Stimulated activated CD4-positive, alpha-beta T cell treated with anti-CD3 and anti-CD28 coated beads, Interleukin-2, amount 100 ng/mL, for 48 hours (primary cell): ENCODE measurements at places on chromosomes 1 and 21.
A peak's percentile ranks its signal among the peaks of the same experiment; 100 is the strongest.

DNA sequence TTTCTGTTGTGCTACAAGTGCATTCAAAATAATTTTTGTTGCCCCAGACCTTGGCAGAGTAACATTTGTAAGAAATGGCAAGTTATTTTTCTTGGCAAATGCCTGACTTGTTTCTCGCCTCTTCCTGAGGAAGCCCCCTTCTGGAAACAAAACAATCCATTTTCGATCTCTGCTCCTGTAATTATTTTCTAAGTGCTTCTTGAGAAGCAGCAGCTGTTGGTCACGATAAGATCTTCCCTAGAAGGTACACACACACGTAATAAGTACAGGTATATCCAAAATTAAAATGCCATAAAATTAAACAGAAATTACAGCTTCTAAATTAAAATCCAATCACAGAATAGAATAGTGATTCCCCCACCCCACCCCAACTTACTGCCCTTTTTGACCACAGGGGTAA, 47.3 kb downstream of the LPGAT1 start:
- DNase-seq = no peak

DNA sequence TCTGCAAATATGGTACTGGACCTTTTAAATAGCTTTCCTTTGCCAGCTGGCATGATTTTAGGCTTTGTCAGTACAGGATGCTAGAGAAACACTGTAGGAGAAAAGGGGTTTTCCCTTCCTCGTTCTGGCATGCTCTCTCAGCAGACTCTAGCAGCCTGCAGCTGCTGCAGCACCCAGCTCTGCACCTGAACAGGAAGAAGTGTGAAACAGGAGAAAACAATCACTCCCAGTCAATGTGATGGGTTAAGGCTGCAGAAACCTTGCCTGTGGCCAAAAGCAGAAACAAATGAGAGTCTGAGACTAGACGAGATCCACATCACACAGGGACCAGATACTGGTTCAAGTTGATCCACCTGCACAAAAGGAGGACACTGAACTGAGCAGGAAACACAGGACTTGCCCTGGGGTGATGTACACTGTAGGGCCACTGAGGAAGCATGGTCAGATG, 21.2 kb downstream of the OVGP1 start:
- peak; percentile 24 for DNase-seq

DNA sequence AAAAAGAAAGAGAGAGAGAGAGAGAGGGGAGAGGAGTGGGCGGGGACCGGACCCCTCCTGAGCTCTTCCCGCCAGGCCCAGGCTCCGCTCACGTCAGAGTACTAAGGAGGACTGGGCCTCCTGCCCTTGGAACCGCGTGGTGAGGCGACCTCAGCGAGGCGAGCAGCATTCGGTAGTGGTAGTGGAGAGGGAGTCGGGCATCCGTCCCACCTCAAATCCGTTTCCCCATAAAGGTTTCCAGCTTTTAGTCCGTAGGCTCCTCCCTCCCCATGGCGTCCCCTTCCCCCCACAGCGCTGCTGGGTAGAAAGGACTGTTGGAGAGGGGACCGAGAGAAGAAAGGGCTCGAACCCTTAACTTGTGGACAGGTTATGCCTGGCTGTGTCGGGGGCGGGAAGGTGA, 124.4 kb upstream of the BARHL2 start:
- DNase-seq = no peak

GRCh38 chr1:210992837-210993236, 141.1 kb downstream of the KCNH1 start:
- DNase-seq = no peak

DNA sequence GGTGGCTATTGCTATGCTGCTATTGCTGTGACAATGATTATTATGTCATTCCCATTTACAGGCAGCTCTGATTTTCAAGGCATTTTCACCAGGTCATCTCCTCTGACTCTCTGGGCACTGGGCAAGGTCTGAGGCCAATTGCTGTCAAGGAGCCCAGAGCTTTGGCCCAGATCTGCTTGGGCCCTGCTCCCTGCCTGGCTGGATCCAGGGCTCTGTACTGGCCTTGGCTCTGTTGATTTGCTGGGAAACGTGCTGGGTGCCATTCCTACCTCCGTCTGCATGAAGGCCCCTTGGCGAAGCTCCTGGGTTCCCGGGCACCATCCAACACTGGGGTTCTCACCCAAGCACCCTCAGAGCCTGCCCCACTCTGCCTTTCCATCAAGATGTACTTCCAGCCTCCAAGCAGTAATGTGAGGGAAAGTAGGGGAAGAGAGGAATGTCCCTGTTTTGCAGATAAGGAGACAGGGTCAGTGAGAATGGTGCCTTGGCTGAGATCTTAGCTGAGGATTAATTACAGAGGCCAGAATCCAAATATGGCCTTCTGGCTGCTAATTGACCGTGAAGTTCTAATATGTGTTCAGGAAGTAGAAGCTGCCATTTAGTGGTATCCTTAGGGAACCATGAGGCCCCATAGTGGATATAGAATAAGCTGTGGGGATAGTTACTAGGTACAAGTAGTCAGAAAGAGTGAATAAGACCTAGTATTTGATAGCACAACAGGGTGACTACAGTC, 63.9 kb downstream of the HTR6 start:
- DNase-seq = no peak

DNA sequence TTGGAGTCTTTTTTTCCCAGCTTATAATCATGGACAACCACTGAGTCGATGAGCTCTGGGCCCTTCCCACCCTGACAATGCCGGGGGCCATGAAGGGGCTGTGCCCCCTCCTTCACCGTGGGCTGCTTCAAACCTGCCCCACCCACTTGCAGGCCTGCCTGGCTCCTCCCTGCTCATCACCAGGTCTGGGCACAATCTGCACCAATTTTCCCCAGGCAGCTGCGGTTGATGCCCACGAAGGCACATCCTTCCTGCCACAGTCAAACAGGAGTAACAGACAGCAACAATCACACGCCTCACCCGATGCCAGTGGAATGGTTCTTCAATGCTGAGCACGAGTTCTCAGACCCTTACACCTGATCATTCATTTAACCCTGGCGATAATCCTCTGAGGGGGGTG, 18.9 kb downstream of the PGLYRP3 start:
- no peak for DNase-seq

DNA sequence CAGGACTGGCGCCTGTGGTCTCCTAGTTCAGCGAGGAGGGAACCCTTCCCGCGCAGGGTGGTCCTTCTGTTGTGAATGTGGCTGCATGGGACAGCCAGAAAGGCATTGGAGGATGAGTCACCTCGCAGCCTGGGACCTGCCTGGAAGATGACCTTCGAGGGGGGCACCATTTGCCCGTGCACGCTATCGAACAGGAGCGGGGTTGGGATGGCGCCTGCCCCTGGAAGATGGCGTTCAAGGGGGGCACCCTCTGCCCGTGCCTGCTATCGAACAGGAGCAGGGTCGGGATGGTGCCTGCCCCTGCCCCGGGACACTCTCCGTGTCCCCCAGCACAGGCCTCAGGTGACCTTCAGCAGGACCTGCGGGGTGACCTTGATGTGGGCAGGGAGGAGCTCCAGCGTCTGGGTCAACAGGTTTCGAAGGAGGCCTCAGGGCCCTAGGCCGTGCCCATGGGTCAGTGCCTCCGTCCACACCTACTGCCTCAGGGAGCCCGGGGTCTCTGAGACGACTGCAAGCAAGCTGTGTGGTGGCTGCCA, 1.7 kb upstream of the ACTRT2 start:
- DNase-seq = no peak

- DNase-seq = no peak
These were observed 69.9 kb upstream of the USP25 start for GRCh38 chr21:15659753-15660422.

DNA sequence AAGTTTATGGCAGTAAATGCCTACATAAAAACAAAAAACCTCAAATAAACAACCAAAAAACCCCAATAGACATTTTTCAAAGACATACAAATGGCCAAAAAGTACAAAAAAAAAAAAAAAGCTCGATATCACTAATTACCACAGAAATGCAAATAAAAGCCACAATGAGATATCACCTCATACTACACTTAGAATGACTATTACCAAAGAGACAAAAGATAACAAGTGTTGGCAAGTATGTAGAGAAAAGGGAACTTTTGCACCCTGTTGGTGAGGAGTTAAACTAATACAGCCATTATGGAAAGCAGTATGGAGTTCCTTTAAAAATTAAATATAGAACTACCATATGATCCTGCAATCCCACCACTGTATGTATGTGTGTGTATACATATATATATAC, 21.1 kb downstream of the SLC25A24 start:
- DNase-seq = no peak

DNA sequence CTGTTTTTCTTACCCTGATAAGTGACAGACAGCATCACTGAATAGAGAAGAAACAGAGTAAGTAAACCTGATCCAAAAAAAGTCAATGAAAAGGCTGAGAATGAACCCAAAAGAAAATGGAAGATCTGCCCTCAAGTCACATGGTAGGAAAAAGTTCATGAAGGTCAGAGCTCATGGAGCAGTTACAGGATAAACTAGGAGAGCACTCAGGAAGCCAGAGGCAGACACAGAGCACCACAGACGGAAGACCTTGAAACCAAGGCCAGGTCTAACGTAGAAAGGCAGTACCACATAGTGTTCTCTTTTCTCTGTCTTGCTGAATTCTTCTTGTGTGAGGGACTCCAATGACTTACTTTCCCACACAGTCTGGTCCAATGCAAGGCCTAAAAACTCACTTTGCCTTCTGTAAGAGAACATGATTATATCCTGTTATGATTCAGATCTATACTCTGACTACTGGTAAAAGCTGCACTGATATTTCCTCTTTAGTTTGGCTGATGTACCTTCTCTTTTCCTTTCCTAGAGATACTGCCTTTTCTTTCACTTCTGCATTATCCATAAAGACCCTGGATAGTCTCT, 40.8 kb downstream of the RTCA start:
- DNase-seq = no peak

- DNase-seq = no peak
These were observed 417.8 kb downstream of the MRPL39 start for GRCh38 chr21:25189497-25189896.

GRCh38 chr1:89681045-89681729, 48.3 kb downstream of the LRRC8C start:
- no peak for DNase-seq

GRCh38 chr21:18954441-18954844, 550.9 kb upstream of the TMPRSS15 start:
- DNase-seq = no peak

- no peak for DNase-seq
These were observed 22.4 kb upstream of the NTPCR start for GRCh38 chr1:232927830-232928505.

- no peak for DNase-seq
These were observed 448.6 kb downstream of the SMYD3 start for GRCh38 chr1:246058466-246058865.

GRCh38 chr1:9836632-9836960, 12.8 kb upstream of the CLSTN1 start:
- no peak for DNase-seq

- DNase-seq = no peak
These were observed 74.6 kb upstream of the TENT5C start for GRCh38 chr1:117531222-117531621.

GRCh38 chr1:151175041-151175741, 590 bp downstream of the TMOD4 start:
- DNase-seq = no peak

GRCh38 chr21:42847726-42848125, 31.6 kb downstream of the WDR4 start:
- DNase-seq = no peak

- no peak for DNase-seq
These were observed 2.6 kb upstream of the TMEM82 start for GRCh38 chr1:15739745-15740144.

DNA sequence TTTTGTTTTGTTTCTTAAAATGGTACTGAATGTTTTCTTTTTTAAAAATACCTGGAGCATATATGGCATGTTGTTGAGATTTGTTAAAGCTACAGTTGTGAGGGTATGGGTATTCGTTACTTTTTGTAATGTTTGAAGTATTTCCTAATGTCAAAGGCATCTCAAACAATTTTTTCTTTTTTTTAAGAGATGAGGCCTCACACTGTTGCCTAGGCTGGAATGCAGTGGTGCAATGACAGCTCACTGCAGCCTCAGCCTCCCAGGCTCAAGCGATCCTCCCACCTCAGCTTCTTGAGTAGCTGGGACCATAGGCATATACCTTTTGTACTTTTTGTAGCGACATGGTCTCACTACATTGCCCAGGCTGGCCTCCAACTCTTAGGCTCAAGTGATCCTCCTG, 16.1 kb downstream of the CLCN6 start:
- DNase-seq = no peak

GRCh38 chr21:41149199-41149598, 18.8 kb upstream of the BACE2 start:
- DNase-seq = no peak

- DNase-seq = peak; percentile 8
These were observed 243.2 kb upstream of the RAB4A start for GRCh38 chr1:229027622-229028182.

DNA sequence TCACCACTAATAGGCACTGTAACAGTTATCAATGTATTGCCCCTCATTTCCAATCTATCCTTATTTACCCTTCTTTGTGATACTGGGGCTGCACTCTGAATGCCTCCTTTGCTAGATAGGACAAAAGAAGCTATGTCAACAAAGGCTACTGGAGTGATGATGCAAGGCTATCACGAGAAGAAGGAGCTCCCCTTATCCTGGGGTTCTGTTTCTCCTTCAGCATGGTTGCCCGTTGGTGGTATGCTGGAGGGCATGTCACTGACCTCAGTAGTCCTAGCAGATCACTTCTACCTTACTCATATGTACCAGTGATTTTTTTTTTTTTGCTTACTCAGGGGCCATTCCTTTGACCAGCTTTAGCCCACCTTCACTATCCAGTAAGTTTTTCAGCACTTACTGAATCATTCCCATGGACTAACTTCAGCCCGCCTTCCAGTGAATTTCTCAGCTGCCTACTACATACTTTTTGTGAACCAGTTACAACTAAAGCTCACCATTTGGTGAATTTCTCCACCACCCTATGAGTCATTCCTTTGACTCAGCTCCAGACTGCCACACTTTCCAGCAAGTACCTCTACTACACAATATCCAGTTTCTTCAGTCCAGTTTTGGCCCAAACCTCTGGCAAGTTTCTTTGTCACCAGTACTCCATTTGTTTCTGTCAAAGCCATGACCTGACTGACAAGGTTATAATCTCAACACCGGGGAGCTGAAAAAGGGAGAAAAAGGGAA, 944.5 kb downstream of the KCNT2 start:
- DNase-seq = no peak

DNA sequence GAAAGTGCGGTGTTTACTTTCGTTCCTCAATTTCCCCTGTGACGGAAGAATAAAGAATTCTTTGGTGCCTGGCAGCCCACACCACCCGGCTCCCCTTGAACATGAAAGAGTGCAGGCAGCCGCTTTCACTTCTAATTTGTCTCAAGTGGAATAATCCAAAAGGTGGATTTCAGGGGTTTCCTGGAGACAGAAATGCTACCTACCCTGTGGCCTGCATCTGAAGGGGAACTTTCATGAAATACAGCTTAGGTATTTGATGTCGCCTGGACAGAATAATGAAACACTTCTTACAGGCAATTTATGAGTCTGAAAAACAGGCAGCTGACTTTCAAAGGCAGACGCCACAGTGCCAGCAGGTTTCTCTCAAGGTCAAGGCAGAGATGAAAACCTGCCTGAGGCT, 169.5 kb upstream of the USP24 start:
- DNase-seq = no peak

DNA sequence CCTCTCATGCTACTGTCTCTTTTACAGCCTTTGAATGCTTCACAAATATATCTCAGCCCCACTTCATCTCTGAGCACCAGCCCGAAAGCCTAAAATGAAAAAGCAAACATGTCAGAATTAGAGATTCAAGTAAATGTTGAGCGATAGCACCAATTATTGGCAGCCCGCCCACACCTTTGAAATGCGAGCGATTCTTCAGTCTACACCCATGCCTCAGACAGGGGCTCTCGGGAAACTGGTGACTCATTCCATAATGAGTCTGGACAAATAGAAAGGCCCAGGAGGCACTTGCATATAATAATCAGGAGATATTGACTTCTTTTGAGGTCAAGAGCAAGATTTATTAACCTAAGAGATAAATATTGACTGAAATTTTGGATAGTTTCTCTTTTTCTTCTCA, 487.3 kb upstream of the PTBP2 start:
- no peak for DNase-seq
